PC-3 (cell line): ENCODE measurements at places on chromosomes 11 and 22. TPM values are rescaled to one million over a fixed set of nuclear protein-coding genes. Genes with fewer than 3 reads are reported as not detected.

DNA sequence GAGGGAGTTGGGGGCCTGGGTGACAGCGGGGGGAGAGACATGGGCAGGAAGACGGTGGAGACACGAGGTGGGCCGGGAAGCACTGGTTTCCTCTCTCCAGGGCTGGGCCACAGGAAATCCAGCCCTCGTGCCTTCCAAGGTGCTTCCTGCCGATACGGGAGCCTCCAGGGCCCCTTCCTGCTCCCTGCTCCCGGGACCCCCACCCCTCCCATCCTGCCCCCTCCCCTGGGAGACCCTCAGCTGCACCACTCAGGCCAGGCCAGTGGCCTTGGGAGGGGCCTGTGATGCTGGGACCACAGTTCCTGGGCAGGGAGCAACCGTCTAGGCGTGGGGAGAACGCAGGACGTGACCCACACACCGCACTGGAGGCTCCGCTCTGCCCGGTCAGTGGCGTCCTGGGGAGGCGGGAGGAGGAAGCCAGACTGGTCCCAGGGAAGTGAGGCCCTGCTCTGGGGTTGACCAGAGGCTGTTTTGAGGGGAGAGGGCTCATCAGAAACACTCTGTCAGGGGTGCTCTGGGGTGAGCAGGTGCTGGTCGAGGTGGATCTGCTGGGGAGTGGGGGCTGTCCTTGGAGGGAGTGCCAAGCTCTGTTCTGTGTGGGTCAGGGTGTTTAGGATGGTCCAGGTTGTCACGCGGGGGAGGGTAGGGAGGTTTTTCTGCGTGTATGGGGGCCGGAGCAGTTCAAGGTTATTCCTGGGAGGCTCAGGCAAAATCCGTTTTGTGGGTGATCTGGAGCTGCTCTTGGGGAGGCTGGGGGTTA, at the start of gene SHANK3:
Gene SHANK3 (plus strand): TSS at position 353 of the 760 bp plus-strand sequence.
- no peak for DNase-seq

DNA sequence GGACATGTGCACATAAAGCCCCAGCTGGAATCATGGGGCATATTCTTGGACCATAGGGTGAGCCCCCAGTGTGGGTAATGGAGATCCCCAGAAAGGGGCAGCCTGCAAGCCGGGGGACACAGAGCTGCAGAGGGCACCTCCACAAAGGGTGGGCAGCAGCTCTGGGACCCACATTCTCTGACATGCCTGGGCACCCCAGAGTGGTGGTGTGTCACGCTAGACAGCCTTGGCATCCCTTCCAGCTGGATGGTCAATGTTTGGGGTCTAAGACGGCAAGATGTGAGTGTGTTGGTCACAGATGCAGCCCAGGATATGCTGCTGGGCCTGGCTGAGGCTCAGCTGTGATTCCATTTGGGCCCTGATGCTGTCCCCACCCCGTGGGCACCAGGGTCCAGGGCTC, 9.7 kb downstream of the ADORA2A start:
- no peak for DNase-seq

GRCh38 chr22:43330178-43331068, 12.7 kb downstream of the SCUBE1 start:
- DNase-seq, result no peak

The CDKN1C gene
- 12.0 and 12.9 TPM in 2 replicates for total RNA-seq
